Psoas muscle (tissue), 8 donors: ENCODE measurements at places on chromosomes 4 and X. TPM values are rescaled to one million over a fixed set of nuclear protein-coding genes. Genes with fewer than 3 reads are reported as not detected.

Gene GAGE12E
- polyA plus RNA-seq: not detected

- DNase-seq: no peak
These were observed 15.4 kb downstream of the AFP start for GRCh38 chr4:73451404-73451803.

- DNase-seq: peak; percentile 58
These were observed 17.3 kb upstream of the TBC1D14 start for GRCh38 chr4:6892190-6892908.

- no peak for DNase-seq
These were observed 21.7 kb upstream of the PUDP start for GRCh38 chrX:7169627-7170026.

GRCh38 chr4:39617534-39617933 is 21.1 kb downstream of the SMIM14 start:
- no peak for DNase-seq

DNA sequence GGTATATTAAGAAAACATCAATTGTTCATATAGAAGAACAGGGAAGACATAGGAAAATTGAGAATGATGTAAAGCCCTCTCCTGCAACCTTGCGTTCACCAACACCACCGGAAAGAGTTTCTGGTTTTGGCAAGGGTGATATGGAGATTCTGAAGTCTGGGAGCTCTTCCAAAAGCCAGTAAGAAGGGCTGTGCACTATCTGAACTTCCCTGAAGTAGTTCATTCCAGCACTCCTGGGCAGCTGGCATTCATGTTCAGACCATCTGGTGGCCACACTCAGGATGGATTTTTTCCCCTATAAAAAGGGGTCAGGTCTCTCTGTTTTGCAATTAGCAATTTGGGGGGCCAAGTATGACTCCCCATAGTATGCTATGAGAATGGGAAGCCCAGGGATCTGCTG is 15.4 kb upstream of the TLR2 start:
- DNase-seq: no peak
